ENCODE measurements at places on chromosomes 7 and 10.
A peak's percentile ranks its signal among the peaks of the same experiment; 100 is the strongest.

- no peak for DNase-seq
Observed at GRCh38 chr7:65960351-65961074, 21.5 kb downstream of the GUSB start.

GRCh38 chr10:114631090-114631665, 26.9 kb downstream of the ABLIM1 start:
- DNase-seq, result no peak

GRCh38 chr10:69220041-69220451, at the start of gene HKDC1:
HKDC1 (plus strand) TSS chr10:69220332; CDS start chr10:69220436, 104 bp downstream.
- DNase-seq, result peak; percentile 77

DNA sequence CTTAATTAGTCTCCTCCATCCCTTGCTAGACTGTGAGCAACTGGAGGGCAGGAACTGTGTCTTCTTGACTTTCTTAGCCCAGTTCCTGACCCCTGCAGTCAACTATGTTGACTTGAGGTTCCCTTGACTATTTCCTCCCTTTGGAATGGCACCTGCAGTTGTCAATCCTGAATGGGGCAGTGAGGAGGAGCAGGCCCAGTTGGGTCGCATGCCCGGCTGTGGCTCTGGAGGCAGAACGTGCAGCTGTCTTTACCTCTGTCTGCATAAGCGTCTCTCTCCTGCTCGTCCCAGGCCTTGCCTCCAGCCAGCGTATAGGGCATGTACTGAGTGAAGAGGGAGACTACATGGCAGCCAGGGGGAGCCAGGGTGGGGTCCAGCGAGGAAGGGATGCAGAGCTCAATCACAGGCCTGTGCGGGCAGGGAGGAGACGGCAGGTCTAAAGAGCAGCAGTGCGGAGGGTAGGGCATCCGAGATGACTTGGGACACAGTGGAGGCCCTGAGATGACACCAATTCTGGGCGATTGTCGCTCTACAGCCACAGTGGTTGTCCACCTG, 26.8 kb downstream of the PYROXD2 start:
- no peak for DNase-seq

GRCh38 chr10:30583778-30584415, 45.7 kb downstream of the LYZL2 start:
- peak; percentile 70 for DNase-seq

DNA sequence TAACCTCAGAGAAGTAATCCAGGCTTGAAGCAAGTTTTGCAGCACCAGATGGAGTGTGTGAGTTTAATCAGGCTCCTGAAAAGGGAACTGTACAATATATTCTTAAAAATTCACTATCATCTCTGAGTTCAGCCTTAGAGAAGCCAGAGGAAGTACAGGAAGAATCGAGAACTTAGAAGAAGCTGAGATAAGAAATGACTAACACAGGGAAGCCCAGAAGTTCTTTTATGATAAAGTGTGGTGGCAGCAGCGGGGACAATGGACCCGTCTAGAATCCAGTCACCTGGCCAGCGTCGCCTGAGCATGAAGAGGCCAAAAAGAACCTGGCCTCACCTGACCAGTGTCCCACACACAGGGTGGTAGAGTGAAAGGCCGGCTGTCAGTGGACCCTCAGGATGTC, 161.0 kb downstream of the USP6NL start:
- DNase-seq, result no peak

- no peak for DNase-seq
Observed at GRCh38 chr7:151433721-151434400, 6.1 kb downstream of the CRYGN start.

DNA sequence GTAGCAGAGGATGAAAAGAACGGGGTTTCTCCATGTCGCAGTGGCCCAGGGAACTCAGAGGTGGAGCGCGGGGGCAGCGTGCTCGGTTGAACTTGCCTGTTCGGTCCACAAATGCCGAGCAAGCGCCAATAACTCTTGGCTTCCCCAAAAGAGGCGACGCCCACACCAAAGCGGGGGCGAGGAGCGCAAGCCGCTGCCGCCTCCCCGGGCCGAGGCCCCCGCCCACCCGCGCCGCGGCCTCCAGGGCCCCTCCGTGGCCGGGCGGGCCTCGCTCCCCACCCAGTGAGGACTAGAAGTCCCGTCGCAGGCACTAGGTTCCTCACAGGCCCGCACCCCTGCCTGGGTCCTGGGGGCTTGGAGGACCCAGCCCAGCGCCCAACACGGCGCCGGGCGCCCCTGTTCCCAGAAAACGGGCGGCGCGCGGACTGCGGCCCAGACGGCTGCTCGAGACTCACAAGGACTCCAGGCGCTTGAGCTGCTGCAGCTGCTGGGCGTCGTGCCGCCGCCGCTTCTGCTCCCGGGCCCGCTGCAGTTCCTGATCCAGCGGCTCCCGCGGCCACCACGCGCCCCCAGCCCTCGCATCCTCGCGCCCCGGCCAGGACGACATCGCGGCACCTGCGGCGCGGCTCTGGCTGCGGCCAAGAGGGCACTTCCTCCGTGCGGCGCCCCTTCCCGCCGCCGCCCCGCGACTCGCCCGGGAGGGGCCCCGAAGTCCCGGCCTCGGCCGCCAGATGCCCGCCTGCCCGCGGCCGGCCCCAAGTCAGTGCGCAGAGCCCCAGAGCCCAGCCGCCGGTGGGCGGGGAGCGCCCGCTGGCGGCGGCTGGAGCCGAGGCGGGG, 14.6 kb upstream of the FKBP9 start:
- no peak for DNase-seq

DNA sequence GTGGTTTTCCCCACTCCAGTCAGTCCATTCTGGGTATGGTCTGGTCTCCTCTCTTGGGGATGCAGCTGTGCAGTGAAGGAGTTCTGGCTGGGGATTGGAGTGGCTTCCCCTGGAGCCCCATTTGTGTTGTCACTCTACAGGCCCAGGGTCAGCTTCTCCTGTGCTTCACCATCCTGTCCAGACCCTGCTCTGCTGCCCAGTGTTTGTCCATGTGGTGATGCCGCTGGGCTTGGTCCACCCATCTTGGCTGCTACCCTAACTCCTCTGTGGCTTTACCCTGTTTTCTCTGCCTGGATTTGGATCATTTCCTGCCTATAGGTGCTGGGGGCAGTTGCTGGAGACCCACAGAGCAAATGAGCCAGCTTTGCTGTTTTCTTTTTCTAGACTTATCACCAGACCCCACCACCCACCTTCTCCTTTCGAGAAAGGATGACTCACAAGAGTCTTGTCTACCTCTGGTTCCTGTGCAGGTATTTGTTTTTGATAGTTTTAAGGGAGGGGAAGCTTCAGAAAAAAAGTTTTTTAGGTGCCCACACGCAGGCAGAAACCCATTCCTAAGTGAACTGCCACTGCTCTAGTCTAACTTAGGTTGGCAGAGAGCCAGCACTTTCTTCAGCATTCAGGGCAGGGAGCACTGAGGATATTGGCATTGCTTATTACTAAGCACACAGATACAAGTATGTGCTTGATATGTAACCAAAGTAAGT, 8.5 kb downstream of the ZDHHC16 start:
- DNase-seq, result no peak

DNA sequence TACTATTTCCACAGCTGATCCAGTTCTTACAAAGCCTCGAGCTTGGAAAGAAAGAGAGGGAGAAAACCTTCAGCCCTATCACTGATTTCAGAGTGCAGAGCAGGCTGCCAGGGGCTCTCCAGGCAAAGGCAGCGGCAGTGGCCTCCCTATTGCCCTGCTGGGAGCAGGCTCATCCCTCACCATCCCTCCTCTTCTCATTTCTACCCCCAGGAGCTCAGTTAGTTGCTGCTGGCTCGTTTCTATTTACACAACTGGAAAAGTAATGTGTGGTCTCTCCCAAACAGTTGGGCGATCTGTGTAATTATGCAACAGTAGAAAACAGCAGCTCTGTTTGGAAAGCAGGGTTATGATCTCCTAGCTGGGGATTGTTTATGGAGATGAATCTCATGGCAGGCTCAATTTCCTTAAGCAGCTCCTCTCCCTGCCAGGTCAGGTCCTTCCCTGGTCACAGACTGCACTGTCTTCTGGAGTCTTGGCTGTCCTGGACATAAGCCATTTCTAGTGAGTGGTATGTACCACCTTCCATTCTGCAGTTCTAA, 28.7 kb upstream of the TNS3 start:
- DNase-seq, result no peak

DNA sequence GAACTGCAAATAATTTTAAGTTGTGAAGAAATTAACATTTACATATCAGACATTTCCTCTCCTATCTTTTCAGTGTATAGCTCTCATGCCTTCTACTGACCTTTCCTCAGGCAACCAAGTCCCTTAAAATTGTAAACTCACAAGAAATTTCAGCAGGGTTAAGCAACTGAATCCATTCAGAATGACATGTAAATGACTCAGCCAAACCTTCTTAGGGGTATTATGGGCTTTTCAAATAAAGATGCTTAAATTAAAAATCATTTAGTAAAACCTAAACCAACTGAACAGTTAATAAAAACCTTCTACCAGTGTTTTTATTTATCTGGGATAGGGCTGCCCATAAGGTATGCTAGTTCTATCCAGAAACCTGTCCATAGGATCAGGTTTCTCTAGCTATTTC, 20.7 kb downstream of the WAPL start:
- DNase-seq, result no peak

GRCh38 chr10:111856631-111857030, 326.9 kb downstream of the GPAM start:
- no peak for DNase-seq
